ENCODE measurements at places on chromosomes 1 and 21.

- DNase-seq: no peak
Observed at GRCh38 chr1:66750577-66750976, 1.7 kb upstream of the DYNLT5 start.

DNA sequence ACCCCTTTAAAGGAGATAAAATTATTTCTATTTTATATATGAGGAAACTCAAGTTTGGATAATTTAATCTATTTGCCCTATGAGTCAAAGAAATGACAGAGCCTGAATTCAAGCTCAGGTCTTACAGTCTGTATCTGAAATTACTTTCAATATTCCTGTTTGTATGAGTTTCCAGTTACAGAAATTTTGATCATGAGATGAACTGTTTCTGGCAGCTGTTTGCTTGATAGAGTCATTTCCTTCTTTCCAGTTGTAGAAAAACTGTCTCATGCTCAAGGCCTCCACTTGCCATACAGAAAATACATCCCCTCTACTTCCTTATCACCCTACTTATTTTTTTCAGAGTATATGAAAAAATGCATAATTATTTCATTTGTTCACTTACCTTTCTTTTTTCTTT lies 87.6 kb downstream of the PTPRC start:
- DNase-seq: no peak

- no peak for DNase-seq
Observed at GRCh38 chr1:29197590-29197924, 15.9 kb upstream of the SRSF4 start.

GRCh38 chr21:29365661-29366265 lies 67.0 kb downstream of the BACH1 start:
- no peak for DNase-seq

DNA sequence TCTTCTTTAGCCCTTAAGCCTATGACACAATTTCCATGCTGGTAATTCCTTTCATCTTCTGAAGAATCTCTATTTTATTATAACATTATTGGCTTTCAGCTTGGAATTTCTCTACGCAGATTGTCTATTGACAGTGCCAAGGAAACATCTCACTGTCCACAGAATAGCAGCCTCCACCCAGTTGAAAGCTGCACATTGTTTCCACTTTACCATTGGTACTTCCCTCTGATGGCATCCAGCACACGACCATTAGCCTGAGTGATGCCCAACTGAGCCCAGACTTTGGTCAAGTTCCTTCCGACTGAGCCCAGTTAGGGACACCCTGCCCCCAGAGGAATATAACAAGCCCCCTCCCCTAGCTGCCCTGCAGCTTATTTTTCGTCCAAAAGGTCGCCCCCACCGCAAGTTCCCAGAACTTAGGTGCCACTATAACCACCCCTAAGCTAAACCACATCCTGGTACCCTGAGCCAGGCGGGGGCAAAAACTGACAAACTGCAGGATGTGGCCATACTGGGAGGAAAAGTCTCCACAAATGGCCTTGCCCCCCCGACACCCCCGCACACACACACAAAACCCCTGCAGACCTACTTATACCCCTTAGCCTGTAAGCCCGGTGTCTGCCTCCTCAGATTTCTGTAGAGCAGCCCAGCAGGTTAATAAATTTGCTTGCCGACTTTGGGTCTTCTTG lies 13.2 kb downstream of the GBP5 start:
- no peak for DNase-seq

DNA sequence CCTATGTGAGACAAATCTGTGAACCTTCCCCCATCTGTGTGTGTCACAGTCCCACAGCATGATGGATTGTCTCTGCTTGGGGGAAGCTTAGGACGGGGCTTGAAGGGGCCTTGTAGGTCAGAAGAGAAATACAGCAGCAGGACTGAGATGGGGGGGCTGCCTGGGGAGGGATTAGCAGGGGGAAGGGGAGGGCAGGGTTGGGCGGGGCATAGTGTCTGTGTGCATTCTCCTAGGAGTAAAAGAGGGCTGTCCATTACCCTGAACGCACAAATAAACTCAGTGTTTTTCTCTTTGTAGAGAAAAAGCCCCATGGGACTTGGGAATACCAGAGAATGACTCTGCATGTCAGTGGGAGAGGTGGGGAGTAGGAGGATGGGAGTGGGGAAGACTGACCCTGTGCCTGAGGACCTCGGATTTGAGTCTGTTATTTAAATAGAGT lies 16.4 kb downstream of the RNF220 start:
- no peak for DNase-seq

DNA sequence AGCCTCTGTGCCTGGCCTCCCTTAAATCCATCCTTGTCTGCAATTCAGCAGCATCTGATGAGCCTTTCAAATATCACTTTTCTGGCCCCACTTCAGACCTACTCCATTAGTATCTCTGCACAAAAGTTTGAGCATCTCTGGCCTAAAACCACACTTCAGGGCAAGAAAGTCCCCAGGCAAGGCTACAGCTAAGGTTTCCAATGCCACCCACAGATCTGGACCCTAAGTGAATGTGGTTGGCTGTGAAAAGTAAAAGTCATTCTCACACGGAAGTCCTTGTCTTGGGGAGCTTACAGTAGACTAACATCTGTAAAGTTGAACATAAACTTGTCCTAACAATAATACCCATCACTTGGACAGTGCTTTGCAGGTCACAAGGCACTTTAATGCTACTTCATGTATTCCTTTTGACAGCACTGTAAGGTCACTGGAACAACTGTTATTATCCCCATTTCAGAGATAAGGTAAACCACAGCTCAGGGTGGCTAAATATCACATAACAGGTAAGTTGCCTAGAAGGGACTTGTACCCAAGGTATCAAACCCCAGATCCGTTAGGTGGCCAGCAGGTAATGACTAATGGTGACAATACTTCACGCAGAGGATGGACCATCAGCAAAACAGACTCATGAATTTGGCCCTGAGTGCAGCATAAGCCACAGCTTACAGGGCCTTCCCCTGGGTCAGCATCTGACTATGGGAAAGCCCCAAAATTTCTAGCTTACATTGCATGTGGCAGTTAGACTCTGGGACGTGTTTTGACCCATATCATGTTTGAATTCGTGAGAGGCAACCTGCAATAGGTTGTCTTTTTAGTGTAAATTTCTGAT lies 356.0 kb downstream of the HHAT start:
- DNase-seq: no peak

DNA sequence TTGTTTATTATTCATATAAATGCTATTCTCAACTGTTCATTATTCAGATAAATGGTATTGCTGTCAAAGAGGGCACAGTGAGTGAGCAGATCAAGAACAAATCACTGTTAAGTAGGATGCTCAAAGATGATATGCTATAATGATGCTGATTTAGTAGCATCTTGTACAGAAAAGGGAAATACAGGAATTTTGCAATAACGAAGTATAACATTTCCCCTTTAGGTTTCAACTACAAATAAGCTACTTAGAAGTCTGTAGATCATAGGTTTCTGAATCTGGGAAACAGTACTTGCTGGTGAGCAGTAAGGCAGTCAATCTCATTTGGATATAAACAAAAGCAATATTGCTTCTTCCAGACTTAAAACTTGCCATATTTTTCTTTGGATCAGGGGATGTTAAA lies 27.3 kb upstream of the RCOR3 start:
- no peak for DNase-seq

DNA sequence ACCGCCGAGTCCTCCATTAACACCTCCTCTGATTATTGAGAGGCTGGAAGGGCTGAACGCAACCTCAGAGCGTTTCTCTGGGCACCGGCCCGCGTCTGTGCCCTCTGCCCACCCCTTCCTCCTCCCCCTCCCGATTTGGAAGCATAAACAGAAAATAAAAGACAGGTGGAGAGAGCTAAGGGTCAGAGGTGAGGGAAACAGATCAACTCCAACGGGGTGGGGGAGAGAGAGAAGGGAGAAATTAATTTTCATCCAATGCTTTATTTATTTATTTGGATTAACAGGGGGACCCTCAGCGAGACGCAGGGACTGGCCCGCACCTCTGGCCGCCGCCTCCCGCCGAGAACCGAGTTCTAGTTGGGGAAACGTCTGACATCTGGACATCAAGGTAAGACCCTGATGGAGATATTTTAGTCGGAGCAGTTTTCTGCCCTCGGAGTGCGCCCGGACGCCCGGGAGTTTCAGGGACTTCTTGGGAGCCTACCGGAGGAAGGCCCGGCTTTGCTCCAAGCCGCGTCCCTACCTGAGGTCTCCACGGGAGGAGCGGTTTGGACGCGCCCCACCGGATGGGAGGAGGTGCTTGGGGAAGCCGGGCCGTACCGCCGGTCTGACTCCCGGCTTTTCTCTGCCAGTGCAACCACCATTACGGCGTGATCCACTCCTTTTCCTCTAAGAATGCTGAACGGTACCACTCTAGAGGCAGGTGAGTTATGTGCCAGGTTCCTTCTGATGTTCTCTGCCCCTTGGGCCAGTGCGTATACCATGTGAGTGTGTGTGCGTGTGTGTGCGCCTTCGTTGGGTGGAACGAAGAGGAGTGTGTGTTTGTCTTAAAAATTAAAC lies 5.1 kb upstream of the LHX9 start:
- DNase-seq: no peak

DNA sequence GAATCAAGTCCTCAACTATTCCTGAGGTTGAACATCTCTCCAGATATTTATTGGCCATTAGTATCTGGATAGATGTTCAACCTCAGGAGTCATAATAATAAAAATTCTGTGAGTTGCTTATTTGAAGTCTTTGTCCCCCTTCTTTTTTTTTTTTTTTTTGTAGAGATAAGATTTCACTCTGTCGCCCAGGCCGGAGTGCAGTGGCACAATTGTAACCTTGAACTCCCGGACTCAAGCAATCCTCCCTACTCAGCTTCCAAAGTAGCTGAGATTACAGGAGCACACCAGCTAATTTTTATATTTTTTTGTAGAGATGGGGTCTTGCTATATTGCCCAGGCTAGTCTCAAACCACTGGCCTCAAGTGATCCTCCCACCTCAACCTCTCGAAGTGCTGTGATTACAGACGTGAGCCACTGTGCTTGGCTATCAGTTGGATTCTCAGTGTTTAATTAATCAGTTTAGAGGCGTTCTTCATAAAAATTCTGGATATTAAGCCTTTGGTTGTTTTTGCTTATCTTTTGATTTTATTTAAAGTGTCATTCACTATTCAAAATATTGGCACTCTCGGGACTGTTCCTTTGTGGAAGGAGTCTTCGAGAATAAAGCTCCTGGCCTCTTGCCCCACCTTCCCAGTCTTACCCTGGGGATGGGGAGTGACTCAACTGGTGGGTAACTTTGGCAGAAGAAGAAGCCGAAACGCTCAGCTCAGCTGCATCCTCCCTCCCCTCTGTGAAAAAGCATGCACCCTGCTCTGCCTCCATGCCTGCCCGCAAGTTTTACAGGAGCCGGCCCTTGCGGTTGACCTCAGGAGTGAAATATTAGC lies 11.2 kb upstream of the HYI start:
- no peak for DNase-seq

DNA sequence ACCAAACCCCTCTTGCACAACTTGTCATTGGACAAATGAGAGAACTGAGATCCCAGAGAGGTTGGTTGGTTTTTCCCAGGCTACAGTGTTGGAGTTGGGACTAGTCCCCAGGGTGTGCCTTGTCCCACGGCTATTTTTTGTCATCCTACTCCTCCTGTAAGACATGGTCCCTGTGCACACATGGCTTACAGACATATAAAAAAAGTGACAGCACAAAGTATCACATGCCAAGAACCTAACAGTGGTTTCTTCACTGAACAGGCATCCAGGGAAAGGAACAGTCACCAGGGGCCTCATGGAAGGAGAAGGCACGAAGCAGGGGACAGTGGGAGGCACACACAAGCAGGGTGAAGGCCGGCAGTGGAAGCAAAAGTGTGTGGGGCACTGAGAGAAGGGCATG lies 36.5 kb downstream of the SERBP1 start:
- no peak for DNase-seq

DNA sequence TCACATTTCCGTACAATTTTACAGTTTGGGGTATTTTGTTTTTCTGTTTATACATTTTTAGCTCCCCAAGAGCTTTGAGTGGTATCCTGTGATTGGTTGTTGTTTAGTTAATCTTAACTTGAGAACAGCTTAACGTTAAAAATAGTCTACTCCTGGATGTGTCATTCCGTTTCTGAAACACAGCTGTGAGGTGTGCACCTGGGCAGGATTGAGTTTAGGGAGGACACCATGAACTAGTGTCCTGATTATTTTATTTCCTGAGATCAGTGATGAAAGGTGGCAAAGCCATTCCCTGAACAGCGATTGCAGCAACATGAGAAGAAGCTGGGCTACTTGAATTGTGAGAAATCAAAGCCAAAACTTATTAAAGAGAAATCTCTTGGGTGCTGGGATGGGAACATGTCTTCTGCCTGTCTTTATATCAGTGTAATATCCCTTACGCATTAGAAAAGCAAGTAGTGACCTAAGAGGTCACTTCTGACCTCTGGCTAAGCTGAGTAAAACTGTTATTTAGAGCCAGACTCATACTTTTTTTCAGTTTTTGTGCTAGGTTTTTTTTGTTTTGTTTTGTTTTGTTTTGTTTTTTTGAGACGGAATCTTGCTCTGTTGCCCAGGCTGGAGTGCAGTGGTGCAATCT lies 43.4 kb downstream of the ZBTB40 start:
- no peak for DNase-seq

GRCh38 chr1:226820941-226821718 lies 49.3 kb upstream of the PSEN2 start:
- DNase-seq: peak; percentile 77

GRCh38 chr1:7991504-7992440 lies 30.3 kb downstream of the PARK7 start:
- no peak for DNase-seq

DNA sequence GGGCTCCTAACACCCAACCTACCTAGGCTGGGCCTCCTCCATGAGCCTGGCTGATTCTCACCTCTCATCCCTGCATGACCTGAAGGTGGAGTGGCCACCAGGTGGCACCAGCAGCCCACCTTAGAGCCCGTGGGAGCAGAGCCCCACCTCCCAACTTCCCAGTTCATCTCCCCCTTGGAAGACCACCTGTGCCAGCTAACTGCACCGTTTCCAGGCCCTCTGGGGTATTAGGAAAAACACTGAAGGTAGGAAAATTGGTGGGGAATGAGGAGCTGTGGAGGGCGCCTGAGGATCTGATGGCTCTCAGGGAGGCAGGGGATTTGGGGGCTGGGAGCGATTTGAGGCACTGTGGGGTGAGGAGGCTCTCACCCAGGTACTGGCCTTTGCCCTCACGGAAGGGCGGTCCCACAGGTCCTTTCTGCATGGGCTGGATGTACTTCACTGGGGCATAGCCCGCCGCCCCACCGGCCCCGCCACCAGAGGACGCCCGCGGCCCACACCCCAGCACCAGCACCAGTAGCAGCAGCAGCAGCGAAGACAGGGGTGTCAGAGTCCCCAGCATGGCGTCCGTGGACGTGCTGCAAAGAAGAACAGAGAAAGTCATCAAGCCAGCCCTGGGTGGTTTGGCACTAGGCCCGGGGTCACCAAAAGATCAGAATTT lies 11.1 kb downstream of the ADPRS start:
- DNase-seq: peak; percentile 66

- peak; percentile 10 for DNase-seq
Observed at GRCh38 chr1:175369696-175370095, 177.1 kb upstream of the KIAA0040 start.
